ENCODE measurements at places on chromosomes 11 and 22. TPM values are rescaled to one million over a fixed set of nuclear protein-coding genes. Genes with fewer than 3 reads are reported as not detected.

The PDGFB gene
- total RNA-seq, result 10.3 TPM

The OR51B2 gene
- total RNA-seq, result not detected

The OR56A3 gene
- not detected for total RNA-seq

The LAYN gene
- total RNA-seq, result 3.9 TPM

The MYOD1 gene
- total RNA-seq, result not detected

The PGR gene
- total RNA-seq, result 1.9 TPM
